SK-N-DZ (cell line): ENCODE measurements at places on chromosomes 12 and 14.

GRCh38 chr14:29721586-29721985, 206.1 kb downstream of the PRKD1 start:
- no peak for DNase-seq

GRCh38 chr12:68303850-68304249, 28.3 kb downstream of the MDM1 start:
- DNase-seq: no peak

DNA sequence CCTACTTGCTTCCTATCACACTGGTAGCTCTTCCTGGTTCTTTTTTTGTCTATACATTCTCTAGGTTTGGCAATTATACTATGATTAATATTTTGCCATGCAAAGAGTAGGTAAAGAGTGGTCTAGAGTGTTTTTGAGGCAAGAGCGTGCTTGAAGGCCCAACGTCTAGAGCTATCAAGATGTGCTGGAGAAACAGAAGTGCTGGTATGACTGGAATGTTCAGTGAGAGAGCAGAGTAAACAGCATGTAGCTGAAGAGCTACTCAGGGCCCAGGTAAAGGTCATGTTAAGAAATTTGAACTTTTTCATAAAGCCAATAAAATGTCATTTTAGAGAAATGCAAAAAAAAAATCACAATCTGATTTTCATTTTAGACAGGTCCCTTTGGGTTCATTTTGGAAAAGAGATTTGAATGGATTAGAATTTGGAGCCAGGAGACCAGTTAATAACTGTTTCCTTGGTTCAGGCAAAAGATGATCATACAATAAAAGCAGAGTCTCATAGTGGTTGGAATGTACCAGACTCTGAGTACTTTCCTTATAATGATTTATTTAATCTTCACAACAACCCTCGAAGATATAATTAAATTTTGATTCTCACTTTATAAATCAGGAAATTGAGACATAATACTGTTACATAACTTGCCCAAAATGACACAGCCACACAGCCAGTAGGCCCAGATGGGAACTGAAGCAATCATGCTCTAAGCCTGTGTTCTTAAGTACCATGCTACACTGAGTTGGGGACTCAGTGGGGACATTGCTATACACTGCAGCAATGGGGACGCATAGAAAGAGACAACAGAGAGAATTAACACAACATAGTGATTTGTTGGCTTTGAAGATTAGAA, 350.1 kb downstream of the NELL2 start:
- no peak for DNase-seq

DNA sequence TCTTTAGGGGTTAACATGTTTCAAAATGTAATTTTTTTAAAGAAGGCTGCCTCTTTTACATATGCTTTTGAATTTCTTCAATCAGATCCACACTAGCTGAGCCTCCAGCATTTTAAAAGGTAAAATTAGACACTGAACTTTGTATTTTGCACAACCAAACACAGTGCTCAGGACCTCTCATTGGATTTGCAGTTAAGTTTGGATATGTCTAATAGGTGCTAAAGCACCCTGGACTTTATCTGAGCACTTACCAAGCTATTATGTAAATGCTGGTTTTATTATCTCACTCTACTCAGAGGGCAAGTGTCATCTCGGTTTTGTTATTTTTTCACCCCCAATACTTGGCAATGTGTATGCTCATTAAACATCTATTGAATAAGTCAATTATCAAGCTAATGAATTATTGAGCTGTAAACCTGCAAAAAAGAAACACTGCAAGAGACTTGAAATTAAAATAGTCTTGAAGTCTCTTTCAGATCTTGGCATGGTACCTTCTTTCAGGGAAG, 150.7 kb downstream of the KIF21A start:
- no peak for DNase-seq

DNA sequence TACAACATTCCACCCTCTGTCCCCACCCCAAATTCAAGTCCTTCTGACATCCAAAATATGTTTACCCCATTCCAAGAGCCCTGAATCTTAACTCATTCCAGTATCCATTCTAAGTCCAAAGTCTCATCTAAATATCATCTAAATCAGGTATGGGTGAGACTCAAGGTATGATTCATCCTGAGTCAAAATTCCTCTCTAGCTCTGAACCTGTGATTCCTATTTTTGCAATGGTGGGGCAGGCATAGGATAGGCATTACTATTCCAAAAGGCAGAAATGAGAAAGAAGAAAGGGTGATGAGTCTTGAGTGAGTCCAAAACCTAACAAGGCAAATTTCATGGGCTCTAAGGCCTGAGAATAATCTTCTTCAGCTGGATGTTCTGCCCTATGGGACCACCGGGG, 140.3 kb upstream of the FAR2 start:
- DNase-seq: no peak

- no peak for DNase-seq
Observed at GRCh38 chr12:105064564-105065178, 19.6 kb downstream of the ALDH1L2 start.

DNA sequence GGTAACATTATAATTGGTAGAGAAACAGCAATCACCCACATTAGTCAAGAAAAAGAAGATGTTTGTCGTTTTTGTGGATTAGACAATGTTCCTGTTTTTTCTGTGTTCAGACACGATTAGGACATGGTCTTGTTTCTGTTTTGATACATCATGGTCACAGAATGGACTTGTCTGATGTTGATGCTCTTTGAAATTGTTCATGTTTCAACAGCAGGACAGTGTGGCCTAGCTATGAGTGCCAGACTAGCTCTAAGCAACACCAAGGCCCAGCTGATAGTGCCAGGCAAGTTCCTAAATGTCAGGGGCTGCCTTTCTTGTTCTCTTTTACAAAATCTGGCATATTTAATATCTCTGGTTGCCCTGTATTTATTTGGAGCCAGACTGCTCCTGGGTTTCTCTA, 40.9 kb upstream of the TOMM20L start:
- no peak for DNase-seq

GRCh38 chr12:130498589-130499385, 161.1 kb downstream of the PIWIL1 start:
- no peak for DNase-seq

- DNase-seq: no peak
Observed at GRCh38 chr12:122880155-122880667, 15.7 kb downstream of the VPS37B start.

DNA sequence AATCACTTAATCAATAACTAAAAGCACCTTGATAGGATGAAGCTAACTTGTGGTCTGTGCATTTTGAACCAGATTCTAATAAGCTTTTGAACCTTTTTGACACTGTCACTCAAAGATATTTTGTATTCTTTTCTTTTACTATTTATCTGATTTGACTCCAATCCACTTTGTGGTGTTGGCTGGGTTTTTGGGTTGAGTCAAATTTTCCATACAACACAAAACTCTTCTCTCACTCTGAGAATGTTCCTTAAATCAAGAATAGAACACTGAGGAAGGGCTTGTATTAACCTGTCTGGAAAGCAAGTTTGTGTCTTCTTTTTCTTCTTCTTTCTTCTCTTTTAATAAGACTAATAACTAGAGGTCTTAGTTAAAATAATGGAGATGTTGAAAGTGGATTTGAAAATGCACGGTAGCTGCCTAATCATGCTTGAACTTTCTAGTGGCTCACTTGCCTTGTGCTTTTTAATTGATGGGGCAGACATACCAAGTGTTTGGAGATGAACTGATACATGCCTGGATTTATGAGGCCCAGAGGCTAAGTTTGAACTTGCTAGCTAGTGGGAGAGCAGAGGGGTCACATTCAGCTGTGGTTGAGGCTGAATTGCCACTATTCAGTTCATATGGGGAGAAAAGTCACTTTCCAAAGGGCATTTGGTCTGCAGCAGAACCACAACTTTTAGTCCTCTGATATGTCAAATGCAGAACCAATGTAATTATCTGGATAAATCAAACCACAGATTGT, 93.5 kb upstream of the PTHLH start:
- DNase-seq: no peak

DNA sequence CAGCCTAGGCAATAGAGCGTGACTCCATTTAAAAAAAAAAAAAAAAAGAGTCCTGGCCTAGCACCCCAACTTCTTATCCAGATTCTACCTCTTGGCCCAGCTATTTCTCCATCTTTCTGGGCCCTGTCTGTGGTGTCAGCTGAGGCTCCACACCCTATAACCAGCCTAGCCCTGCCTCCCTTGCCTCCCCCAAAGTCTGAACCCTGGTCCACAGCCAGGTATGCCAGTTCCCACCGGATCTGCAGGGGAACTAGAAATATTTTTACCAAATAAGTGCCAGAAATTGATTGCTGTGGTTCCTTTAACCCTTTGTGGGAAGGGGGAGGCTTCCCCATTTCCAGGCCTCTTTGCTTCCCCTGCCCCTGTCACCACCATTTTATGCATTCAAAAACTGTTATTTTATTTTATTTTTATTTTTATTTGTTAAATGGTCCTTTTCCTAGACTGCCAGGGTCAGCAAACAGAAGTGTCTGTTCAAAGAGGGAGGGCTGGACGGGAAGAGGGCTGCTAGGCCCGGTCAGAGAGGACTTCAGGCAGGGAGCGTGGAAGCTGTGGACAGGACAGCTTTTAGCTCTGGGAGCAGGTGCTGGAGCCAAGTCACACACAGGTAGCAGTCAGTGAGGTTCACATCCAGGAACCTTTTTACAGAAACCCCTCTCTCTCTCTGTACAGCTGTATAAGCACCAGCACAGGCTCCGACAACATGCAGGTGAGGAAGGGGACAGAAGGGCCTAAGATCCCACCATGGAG, 23.2 kb downstream of the TTC9 start:
- no peak for DNase-seq

DNA sequence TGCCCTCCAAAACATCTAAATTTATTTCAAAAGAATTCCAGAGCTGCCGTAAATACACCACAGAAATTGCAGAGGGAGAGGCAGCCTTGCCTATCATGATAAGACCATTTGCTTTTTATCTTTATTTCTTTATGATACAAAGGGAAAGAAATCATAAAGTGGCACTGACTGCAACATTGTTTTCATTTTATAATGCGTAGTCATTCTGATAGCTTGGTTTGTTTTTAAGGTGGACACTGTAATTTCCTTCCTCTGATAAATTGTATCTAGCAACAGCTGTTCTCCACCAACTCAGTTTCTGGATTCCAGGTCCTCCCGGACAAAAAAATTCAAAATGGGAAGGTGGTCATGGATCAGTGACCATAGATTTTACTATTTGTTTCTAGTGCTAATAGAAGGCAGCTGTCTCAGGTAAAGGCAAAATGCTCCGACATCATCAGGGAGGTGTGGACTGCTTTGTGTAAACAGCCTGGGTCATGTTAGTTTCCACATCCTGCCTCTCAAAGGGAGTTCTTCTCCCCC, 623 bp upstream of the TSPAN8 start:
- no peak for DNase-seq
